ENCODE measurements at places on chromosomes 6 and 20.

GRCh38 chr6:19157486-19157885 lies 679.7 kb upstream of the ID4 start:
- no peak for DNase-seq

DNA sequence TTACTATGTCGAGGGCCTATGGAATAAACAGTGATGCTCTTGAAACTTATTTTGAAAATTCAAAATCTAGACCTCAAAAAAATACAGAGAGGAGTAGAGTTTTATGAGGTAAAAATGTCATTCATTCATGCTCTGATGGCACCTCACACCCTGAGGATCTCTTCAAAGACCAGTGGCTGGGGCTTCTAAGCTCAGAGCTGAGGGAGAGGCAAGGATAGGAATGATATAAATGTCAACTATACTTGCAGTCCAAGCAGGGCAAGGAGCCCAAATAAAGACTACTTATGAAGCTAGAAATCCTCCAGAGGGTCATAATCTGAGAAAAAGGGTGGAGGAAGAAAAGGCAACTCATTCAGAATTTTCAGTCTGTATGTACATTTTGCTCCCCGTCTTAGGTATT lies 136.7 kb upstream of the CARMIL1 start:
- no peak for DNase-seq

- DNase-seq, result no peak
Measured at GRCh38 chr20:23503649-23504048, 12.7 kb downstream of the CST8 start.

DNA sequence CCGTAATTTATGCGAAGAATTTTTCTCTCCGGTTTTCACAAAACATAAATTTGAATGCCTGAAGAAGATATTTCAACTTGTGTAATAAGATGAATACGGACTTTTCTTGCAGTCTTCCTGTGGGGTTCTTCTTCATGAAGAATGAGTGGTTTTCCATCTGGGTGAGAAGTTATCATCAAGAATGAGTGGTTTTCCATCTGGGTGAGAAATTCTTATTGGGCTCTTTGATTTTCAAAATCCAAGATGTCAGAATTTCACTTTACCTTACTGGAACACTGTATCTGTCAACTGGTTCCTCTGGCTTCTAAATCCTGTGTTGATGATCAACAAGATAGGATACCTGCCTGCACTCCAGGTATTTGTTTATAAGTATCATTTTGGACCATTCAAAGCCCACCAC lies 160.1 kb upstream of the C6orf118 start:
- DNase-seq, result no peak

GRCh38 chr20:48463096-48463720 lies 364.6 kb downstream of the PREX1 start:
- peak; percentile 31 for DNase-seq

DNA sequence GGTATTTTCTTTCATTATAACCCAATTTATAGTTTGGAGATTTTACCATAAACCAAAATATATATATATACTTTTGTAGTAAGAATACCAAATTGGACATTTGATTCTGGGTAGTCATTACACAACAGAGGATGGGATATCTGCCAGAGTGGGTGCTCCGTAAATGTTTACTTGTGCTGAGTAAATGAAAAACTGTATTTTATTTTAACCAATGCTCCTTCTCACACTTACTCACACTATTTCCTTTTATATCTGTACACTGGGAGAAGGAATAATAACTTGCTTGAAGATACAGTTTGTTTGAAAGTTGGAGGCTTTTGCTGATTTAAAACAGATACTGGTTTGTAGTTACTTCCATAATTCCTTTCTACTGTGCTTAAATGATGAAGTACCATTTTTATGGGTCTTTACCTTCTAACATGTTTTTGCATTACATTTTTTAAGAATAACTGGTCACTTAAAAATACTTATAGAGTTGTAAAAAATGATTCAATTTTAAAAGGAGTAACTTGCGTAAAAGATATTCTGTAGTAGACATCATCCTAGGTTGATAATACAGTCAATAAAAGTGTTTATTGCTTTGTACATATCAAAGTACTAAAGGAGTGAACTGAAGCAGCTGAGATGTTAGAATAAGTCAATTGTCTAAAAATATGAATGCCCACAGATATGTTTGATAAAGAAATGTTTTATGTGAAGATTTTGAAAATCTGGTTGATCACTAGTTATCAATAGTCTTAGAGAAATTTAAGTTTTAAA lies 411.7 kb downstream of the UTRN start:
- DNase-seq, result no peak

DNA sequence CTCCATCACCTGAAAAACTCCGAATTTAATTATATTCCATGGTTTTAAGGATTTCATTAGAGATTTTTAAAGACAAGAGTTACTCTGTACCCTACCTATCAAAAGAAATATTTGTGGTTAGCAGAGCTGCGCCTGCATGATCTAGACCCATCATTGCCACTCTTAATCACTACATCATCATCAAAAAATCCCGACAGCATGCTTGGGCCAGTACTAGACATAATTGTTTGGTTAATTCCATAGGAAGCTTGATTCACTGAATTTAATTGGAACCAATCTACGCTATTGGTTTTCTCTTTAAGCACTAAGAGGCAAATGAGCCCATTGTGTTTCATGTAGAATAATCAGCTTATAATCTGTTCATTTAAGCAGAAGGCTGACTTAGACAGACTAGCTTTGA lies 33.4 kb upstream of the RNF217 start:
- DNase-seq, result no peak

DNA sequence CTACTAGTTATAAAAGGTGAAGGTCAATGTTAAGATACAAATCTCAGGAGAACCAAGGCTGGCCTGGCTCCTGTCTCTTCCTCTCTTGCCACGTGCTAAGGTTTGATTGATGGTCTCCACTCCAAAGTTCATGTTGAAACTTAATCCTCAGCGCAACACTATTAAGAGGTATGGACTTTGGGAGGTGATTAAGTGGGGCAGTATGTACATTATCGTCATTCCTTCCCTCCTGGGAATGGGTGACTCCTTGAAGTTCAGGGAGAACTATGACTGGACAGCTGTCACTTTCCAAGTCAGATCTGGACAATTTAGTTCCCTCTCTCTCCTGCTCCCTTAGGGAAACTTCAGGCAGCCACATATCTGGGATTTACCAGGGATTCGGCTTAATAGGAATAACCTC lies 50.5 kb downstream of the KCNK5 start:
- no peak for DNase-seq

- DNase-seq, result no peak
Measured at GRCh38 chr6:160355001-160355400, 6.8 kb downstream of the SLC22A3 start.

- DNase-seq, result no peak
Measured at GRCh38 chr20:54625497-54625896, 150.1 kb downstream of the DOK5 start.

GRCh38 chr6:137341681-137342195 lies 122.6 kb upstream of the IFNGR1 start:
- DNase-seq, result no peak

- DNase-seq, result no peak
Measured at GRCh38 chr6:13201336-13201735, 127.0 kb downstream of the TBC1D7 start.

- no peak for DNase-seq
Measured at GRCh38 chr6:135993361-135993760, 141.9 kb downstream of the PDE7B start.

DNA sequence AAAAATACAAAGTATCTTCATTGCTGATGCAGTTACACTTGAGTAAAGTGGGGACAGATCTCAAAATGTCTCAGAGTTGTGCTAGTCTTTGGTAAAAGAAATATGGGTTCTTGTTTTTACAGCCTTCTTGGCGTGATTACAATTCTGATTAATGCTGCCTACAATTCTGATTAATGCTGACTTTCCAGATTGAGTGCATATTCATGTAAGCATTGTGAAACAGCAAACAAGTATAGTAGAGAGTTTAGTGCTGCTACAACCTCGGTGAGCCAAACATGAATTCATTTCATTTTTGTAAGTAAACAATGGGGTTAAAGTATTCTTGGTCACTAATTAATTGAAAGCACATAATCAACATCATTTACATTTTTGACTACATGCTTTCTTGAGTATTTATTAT lies at the start of gene DEFB113:
TSS of gene DEFB113 (minus strand) at position 21 of the 400 bp plus-strand sequence. CDS start at position 21, 0 bp downstream.
- no peak for DNase-seq

GRCh38 chr6:134678436-134678889 lies 271.4 kb downstream of the ALDH8A1 start:
- DNase-seq, result no peak

DNA sequence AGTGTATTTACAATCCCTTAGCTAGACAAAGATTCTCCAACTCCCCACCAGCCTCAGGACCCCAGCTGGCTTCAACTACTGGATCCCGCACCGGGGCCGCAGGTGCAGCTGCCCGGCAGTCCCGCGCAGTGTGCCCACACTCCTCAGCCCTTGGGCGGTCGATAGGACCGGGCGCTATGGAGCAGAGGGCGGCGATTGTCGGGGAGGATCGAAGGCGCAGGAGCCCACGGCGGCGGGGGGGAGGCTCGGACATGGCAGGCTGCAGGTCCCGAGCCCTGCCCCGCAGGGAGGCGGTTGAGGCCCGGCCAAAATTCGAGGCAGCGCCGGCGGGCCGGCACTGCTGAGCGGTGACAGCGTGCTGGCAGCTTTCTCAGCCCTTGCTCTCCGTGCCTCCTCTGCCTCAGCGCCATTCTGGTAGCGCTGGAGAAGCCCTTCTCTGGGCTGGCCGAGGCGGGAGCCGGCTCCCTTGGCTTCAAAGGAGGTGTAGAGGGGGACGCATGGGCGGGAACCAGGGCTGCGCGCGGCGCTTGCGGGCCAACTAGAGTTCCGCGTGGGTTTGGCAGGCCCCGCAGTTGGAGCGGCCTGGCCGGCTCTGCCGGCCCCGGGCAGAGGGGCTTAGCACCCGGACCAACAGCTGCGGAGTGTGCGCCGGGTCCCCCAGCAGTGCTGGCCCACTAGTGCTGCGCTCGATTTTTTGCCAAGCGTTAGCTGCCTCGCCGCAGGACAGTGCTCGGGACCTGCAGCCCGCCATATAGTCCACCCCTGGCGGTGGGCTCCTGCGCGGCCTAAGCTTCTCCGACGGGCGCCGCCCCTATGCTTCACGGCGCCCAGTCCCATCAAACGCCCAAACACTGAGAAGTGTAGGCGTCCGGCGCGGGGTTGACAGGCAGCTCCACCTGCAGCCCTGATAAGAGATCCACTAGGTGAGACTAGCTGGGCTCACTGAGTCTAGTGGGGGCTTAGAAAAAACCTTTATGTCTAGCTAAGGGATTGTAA lies 32.4 kb upstream of the KIF13A start:
- no peak for DNase-seq

GRCh38 chr6:84921891-84922290 lies 157.5 kb upstream of the TBX18 start:
- no peak for DNase-seq
